KBM-7 (cell line): ENCODE measurements at places on chromosomes 11 and 22.

DNA sequence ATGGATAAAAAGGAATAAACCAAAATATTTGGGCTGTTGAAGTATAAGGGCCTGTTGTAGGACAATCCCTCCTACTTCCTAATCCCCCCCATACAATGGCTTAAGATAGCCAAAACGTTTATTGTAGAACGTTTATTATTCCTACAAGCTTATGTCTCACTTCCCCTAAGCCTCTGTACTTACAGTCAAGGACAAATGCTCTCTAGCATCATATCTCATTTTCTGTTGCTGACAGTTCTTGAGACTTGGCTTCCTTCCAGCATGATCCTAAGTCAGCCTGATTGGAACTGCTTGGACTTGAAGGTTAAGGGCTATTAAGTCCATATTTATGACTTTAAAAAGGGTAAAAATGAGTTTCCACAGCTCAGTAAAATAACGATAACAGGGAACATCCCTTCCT lies 8.8 kb downstream of the MISFA start:
- no peak for DNase-seq

GRCh38 chr11:75700940-75701339 lies 16.7 kb upstream of the MOGAT2 start:
- DNase-seq, result no peak

DNA sequence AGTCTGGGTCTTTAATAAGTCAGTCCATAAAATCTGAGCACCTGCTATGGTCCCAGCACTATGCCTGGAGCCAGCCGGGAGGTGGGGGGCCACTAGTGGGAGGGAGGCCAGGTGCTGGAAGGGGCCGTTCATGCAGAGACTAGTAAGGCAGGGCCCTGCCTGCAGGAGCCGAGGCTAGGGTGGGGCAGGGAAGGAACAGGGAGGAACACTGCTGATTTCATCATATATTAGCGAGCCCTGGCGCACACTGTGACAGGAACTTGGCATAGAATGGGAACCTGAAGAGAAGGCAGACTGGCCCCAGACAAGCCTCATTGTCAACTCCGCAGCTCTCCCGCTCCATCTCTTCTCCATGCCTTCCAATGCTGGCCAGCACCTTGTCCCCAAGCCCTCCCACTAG lies 7.1 kb downstream of the VSIG10L2 start:
- no peak for DNase-seq

DNA sequence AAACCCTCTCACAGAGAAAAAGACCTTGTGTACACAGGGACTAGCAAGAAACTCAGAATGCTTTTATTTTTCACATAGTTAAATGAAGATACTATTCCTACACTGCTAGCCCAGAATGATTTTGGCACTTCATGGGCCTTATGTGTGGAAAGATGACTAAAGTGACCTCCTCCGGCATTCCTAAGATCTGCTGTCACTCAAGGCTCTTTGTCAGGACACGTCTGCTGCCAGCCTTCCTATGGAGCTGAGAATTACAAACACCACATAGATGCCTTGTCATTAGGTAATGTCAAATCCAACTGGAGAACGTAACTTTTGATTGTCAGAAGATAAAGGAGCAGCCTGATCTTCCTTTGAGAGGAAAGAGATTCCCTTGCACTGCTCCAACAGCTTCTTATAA lies 249.1 kb downstream of the FAT3 start:
- no peak for DNase-seq

GRCh38 chr11:122724520-122724919 lies 69.0 kb downstream of the UBASH3B start:
- DNase-seq, result no peak

DNA sequence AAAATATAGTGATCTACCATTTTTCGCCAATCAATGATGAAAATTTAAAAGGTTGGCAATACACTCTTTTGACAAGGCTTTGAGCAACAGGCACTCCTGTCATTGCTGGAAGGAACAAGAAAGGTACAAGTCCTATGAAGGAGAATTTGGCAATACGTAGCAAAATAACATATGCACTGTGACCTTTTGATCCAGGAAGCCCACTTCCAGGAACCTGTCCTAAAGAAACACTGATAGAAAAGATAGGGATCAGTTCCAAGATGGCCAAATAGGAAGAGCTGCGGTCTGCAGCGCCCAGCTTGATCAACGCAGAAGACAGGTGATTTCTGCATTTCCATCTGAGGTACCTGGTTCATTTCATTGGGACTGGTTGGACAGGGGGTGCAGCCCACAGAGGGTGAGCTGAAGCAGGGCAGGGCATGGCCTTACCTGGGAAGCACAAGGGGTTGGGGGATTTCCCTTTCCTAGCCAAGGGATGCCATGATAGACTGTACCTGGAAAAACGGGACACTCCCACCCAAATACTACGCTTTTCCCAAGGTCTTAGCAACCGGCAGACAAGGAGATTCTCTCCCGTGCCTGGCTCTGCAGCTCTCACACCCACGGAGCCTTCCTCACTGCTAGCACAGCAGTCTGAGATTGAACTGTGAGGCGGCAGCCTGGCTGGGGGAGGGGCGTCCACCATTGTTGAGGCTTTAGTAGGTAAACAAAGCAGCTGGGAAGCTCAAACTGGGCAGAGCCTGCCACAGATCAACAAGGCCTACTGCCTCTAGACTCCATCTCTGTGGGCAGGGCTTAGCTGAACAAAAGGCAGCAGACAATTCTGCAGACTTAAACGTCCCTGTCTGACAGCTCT lies 69.7 kb upstream of the GALNT18 start:
- DNase-seq, result no peak

DNA sequence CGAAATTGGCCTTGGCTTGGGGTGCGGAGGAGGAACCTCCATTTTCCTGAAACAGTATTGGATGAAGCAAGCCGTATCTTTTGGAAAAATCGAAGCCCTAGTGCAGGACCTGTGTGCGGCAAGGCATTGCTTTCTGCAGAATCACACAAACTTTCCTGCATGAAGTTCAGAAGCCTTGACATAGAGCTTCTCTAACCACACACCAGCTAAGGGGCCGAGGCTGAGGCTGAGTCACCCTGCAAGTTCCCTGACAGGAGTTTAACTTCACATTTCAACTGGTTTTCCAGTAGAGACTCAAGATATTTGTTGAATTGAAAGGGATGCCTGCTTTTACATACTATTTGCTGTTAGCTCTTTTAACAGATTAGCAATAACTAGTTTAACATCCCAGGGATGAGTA lies 67.8 kb downstream of the TCF20 start:
- no peak for DNase-seq

DNA sequence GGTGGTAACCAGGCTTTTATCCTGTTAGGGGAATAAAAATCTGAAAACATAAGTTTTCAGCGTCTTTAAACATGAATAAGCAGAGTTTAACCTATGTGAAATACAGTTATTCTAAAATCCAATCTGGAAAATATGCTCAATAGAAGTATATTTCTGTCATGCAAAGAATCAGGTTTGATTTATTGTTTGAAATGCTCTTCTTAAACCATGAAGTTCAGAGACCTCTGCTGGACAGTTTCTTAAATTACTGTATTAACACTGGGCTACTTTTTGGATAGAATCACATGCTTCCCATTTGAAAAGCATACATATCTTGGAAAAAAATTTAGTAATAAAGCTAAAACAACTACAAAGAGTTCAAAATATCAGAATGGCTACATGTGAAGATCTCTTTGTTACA lies 25.4 kb downstream of the APIP start:
- peak; percentile 49 for DNase-seq

DNA sequence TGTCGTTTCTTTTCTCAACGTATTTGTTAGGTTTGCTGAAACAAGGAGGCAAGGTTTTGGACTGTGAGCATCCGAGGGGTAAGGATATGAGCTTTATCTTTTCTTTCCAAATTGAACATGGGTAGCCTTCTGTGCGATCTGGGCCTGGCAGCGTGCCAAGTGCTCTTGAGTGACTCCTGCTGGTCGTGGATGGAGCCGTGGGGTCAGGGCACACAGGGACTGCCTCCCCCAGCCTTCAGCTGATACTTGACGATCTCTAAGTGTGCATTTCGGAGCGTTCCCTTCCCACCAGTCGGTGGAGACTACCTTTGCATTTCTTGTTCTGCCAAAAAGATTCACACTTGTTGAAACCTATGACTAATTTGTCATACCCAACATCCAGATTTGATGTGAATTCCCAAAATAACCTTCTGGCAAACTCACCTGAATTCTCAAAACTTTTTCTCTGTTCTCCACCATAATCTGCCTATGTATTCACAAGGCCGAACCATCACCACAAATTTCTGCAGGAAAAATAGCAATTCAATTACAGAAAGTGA lies 40.1 kb upstream of the CLMP start:
- DNase-seq, result peak; percentile 24

DNA sequence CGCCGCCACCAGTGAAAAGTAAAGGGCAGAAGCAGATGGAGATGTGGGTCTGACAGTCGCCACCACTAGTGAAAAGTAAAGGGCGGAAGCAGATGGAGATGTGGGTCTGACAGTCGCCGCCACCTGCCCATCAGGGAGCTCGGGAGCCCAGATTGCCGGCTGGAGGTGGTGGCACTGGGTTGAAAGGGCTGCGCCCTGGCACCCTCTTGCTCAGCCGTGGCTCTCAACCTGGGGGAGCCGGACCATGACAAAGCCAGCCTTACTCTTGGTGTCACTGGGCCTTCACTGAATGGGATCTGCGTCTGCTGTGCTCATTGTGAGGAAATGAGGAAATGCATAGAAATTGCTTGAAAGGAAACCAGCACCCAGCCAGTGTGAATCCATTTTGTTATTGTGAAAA lies 36.3 kb downstream of the AP2A2 start:
- DNase-seq, result no peak

DNA sequence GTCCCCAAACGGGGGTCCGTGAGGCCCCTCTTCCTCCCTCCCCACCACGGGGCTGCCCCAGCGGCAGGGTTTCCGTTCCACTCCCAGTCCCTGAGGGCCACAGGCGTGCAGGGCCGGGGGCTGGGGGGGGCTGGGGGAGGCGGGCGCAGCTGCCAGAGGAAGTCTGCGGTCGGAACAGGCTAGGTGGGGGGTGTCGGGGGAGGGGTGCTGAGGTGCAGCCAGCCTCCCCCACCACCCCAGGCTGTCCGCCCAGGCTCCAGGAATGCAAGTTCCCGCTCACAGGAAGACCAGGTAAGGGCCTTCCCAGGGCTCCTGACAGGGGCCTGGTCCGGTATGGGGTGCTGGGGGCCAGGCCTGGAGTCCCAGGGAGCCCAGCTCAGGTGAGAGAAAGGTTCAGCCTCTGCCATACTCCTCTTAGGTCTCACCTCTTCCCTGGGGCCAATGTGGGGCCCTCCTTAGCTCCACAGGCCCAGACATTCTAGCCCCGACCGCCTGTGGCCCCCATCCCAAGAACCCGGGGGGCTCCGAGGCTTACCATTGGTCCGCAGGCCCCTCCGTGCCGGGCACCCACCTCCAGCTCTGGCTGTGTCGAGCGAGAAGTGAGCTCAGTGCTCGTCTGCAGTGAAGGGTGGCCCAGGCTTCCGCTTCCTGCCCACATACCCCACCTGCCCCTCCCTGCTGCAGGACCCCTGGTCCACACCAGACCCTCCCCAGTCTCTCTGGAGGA lies at the start of gene PTPRCAP:
TSS of gene PTPRCAP (minus strand) at position 601 of the 727 bp plus-strand sequence. CDS start at position 538, 63 bp downstream.
- DNase-seq, result peak; percentile 76

- no peak for DNase-seq
Observed at GRCh38 chr22:49737101-49737551, 90.5 kb downstream of the BRD1 start.

- no peak for DNase-seq
Observed at GRCh38 chr11:50030193-50030592, 2.5 kb upstream of the OR4C45 start.

- no peak for DNase-seq
Observed at GRCh38 chr11:114169321-114169749, 109.8 kb downstream of the ZBTB16 start.

DNA sequence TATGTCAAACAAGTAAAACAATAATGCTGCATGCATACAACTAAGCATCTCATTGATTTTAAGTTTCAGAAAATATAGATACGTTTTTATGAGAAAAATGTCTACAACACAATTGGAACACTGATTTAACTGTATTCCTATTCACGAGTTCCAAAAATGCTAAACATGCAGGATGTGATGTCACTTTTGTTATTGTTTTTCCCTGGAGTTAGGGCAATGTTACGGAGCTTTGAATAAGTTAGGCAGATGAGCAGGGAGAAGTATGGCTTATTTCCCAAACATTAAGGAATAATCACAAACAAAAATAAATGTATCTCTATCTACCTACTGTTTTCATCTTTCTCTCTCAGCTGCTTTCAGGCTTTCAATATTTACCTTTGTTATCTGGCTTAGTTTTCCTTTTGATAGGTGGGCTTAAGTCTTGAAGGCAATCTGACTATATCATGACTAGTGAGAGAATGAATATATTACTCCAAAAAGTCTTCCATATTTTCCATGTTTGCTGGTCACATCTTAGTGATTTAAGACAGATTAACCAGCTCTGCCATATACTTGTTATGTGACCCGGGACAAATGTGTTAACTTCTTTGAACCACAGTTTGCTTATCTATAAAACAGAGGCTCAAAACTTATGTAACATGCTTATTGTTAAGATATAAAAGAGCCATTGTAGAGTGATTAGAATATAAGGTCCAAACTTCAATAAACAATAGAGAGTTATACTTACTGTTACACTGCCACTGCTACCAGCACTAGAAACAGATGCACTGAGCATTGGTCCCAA lies 854.4 kb upstream of the CCDC90B start:
- no peak for DNase-seq
